Left kidney (tissue), 8 donors: ENCODE measurements at places on chromosomes 7 and 10. TPM values are rescaled to one million over a fixed set of nuclear protein-coding genes. Genes with fewer than 3 reads are reported as not detected.

DNA sequence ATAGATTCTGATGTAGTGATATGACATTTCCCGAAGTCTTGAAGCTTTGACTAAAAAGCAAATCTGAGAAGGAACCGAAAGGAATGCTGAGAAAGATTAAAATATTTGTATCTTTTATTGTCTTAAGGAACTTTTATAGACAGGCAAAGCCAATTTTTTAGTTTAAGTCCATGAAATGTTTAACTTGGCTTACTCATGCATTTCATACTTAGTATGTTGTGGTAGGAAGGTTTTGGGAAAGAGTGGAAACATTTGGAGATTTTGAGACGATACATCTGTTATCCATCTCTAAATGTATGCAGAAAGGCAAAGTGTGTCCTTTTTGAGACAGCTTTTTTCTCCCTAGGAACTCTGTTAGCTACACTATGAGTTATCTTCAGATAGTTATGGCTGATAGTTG, 10.1 kb downstream of the TBC1D12 start:
- peak; percentile 46 for DNase-seq

DNA sequence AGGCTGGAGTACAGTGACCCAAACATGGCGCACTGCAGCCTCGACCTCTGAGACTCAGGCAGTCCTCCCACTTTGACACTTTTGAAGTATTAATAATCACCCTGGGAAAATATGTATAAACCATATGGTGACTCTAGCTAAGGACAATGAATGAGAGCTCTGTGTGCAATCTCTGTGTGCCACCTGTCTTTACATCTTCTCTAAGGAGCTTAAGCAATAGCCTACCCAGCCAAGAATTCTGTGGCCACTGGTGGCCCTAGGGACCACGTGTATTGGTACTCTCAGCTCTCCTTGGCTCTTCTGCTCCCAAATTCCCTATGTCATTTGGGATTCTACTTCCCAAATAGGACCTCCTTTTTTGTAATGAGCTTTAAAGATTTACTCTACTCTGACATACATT, 23.7 kb downstream of the FGF8 start:
- no peak for DNase-seq

DNA sequence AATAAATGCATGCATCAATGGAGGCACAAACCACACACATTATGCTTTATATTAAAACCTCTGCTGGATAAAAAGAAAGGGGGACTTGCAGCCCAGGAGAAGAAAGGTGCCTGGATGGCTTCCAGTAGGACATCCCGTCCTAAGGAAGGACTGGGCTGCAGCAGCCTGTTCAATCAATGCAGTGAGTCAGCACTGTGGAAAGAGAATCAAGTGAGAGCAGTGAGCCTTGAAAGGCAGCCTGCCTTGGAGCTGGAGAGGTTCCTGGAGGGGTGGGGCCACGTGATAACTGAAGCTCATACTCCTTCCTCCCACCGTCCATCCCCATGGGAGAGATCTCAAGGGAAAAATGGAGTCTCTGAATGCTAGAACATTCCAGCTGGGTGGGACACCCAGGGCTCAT, 501.2 kb downstream of the ADRA2A start:
- no peak for DNase-seq

DNA sequence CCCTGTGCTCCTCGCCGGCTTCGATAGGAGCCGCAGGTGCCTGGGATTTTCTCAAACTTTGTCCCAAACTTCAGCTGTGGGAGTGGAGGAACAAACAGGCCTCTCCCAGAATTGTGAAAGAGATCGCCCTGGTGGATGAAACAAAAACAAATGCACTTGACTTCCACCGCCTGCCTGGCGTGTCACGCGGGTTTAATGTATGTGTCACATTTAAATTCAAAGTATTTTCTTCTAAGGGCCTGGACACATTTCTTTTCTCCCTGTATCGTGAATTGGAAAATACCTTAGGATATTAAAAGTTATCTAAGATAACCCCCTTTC, 694 bp upstream of the WASL start:
- DNase-seq, result no peak

DNA sequence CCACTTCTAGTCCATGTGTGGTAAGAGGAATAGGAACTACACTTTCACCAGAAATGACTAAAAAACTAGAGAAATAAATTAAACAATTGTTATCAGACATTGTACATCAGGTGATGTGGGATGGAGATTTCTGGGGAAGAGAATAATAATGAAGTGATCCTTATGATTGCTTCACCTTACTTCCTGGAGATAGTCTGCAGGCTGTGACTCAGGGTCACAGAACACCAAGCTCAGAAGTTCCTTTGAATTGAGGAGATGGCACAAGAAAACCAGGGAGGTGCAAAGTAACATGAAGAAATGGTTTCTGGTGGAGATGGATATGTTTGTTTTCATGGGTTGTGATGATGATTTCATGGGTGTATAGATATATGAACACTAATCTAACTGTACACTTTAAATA, 44.5 kb downstream of the ZWINT start:
- DNase-seq, result no peak

DNA sequence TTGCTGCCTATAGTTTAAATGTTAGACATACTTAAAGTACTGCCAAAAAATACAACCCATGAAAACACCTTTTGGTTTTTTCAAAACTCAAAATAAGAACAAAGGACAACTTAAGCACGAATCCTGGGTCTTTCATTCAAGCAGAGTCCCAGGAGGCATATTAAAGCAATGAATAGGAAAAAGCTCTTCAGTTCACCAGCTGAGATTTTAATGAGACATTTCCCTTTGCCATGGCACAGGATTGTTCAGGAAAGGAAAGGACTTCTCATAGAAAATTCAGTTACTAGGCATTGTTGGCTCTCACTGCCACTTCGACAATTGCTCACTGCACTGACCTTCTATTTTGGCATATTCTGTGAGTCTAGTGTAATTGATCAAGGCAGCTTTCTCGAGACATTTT, 133.5 kb upstream of the FEZF1 start:
- no peak for DNase-seq

GRCh38 chr7:74658178-74659004, 873 bp downstream of the GTF2I start:
- DNase-seq, result peak; percentile 90

DNA sequence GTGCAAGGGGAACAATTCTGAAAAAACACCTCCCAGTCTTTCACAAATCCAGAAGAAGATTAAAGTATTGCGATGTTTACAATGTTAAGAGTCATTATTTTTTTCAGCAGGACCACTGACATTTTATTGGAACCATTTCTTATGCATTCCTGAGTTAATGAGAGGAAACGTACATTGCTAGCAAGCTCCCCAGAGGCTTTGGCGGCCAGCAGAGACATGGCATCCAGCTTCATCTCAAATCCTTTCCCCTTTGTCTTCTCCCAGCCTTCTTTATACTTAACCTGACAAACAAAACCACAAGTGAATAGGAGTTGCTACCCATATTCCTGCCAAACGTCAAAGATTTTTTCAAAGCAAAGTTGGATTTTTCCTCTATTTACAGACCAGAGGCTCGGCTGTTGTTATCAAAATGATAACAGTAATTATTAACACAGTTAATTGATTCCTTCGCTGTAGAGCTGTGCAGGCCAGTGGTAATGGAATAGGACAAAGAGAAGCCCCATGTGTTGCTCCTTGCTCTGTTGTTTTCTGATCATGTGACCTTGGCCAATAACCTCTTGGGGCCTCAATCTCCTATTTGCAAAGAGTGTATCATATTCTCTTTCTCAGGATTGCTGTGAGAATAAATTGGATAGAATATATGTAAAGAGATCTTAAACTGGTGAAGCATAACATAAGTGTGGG, 32.0 kb downstream of the NRAP start:
- no peak for DNase-seq

DNA sequence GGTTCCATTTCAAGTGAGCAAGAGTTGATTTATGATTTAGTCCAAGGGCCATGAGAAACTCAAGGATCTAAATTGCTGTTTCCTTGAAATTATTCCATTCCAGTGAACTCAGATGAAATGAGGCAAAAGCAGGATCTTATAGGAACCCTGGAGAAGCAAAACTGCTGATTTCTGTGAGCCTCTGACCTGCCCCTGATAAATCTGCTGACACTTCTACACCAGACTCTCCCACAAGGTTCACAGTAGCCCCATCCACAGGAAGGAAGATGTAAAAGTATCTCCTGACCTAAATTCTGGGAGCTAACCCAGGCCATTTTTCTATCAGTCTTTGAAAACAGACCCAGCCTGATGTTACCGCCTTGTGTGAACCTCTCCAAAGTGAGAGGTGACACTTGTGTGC, 987.6 kb upstream of the AUTS2 start:
- DNase-seq, result peak; percentile 61

GRCh38 chr7:84913731-84914130, 273.1 kb downstream of the SEMA3D start:
- DNase-seq, result no peak

The TAC1 gene
- polyA plus RNA-seq, result 0.95 TPM

The IL15RA gene
- polyA plus RNA-seq, result 1.8 TPM
